ENCODE measurements at places on chromosomes 3 and 15.

DNA sequence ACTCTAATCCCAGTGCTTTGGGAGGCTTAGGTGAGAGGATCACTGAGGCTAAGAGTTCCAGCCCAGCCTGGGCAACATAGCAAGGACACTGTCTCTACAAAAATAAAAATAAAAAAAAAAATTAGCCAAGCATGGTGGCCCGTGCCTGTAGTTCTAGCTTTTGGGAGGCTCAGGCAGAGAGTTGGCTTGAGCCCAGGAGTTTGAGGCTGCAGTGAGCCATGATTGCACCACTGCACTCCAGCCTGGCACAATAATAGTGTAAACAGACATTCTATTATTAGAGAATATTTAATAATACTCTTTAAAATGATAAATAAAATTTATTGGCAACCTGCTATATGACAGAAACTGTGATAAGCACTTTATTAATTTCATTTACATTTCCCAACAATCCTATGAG, 908.9 kb downstream of the TUSC7 start:
- DNase-seq, result no peak

GRCh38 chr3:57078344-57078634, 17.8 kb downstream of the SPATA12 start:
- DNase-seq, result no peak

GRCh38 chr3:110430146-110430545, 641.5 kb upstream of the NECTIN3 start:
- DNase-seq, result peak; percentile 15

DNA sequence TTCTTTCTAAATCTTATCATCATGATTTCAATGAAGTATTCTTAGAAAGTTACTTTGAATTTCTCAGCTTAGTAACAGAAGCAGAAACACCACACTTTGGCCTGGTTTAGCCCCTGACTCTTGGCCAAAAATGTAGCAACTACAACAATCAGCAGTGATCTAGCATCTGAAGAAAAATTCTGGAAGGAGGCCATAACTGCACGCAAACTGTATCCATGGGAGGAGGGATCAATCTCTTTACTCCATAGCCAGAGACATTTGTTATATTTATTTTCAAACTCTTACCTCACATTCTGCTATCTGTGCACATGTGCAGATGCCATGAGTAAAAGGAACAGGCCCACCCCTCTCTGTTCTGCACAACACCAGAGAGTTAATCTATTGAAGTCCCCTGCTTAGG, 251.0 kb upstream of the P2RY1 start:
- DNase-seq, result peak; percentile 16

DNA sequence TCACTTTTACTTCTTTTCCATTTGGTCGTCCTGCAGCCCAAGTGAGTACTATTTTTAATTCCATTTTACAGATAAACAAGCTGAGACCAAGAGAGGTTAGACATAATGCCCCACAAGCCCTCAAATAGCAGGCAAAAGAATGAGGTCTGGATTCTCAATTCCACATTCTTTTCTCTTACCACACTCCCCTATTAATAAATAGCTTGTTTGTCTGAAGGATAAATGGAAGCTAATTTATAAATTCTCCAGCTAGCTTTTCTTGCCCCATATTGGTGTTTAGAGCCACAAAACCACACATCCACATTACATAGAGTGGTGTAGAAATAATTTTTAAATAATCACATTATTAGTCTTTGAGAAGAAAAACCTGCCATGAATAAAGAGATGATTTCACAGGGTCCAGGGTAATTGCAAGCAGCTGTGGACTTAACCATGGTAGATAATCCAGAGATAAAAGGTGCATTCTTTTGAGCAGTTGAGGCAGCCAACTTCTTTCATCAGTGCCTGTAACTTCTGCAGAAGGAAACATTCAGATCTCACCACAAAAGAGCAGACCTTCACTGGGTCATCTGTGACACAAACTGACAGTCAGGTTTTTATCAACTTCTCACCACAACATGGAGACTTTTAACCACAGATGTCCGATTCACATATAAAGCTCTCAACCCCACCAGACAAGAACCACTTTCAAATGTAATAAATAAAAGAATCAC, 313.4 kb upstream of the STT3B start:
- DNase-seq, result peak; percentile 69

DNA sequence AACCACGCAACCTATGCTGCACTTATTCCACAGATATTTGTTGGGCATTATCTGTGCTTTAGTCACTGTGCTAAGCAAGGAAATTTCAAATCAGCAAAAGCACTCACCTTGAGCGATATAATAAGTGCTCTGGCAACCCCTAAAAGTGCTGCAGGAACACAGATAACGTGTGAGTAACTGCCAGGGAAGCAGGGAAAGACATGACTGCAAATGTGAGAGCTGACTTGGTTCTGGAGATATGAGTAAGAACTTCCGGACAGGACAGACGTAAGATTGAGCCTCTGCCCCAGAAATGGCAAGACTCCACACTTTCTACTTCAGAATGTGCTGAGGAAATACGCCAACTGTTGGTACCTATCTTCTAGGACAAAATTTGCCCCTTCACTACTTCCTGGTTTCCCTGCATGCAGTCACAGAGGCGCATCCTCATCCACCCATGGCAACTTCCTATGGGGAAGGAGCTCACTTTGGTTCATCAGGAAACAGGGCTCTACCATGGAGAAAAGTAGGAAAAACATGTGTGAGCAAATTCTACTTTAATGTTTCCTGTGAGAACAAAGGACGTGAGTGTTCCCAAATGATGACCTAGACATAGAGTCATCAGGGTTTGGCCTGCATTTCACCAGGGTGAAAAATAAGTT, 41.7 kb downstream of the AQP9 start:
- no peak for DNase-seq

DNA sequence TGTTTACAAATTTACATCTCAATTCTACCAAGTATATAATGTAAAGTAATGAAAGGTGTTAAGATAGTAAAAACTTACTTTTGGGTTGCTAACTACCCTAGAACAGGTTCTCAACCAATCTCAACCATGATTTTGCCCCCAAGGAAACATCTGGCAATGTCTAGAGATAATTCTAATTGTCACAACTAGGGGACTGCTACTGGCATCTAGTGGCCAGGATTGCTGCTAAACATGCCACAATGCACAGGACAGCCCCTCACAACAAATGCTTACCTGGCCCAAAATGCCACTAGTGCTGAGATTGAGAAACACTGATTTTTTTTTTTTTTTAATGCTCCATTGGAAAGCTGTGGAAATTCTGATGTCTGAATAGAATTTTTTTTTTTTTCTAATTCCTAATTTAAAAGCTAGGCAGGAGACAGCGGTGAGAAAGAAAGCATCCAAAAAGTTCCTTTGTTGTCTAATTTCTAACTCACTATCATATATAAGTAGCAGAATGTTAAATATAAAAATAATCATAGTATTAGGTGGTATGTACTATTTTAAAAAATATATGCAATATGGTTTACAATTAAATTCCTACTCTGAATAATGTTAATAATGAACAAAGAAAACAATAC, 81.5 kb downstream of the TJP1 start:
- DNase-seq, result no peak

- DNase-seq, result no peak
Measured at GRCh38 chr3:161050935-161051334, 54.2 kb downstream of the B3GALNT1 start.

GRCh38 chr3:185983495-185984141, 45.8 kb upstream of the TRA2B start:
- peak; percentile 43 for DNase-seq

- peak; percentile 58 for DNase-seq
Measured at GRCh38 chr15:37586011-37586583, 348.3 kb upstream of the TMCO5A start.

DNA sequence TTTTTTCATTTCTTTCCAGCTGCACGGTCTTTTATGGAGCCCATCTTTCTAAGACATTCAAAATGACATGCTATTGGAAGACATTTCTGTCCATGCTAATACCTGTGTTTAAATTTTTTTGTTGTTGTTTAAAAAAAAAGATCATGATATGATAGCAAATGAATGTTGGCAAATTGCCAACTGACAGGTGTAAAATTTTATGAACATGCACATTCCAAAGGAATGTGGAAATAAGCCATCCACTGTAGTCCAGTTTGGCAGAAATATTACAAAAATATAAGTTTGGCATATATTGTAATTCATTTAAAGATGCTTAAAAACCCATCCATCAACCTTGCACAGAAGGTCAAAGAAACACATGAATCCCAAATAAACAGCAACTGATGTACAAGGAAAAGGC, 75.6 kb upstream of the WNT5A start:
- no peak for DNase-seq

GRCh38 chr3:139505829-139506386, 29.6 kb upstream of the RBP2 start:
- no peak for DNase-seq

GRCh38 chr3:65971293-65972252, 67.1 kb downstream of the MAGI1 start:
- no peak for DNase-seq

All from fibroblast of skin of left quadriceps (primary cell).